ENCODE measurements at places on chromosomes 2 and 18.

GRCh38 chr2:222866358-222866960 lies 5.6 kb downstream of the ACSL3 start:
- no peak for DNase-seq

DNA sequence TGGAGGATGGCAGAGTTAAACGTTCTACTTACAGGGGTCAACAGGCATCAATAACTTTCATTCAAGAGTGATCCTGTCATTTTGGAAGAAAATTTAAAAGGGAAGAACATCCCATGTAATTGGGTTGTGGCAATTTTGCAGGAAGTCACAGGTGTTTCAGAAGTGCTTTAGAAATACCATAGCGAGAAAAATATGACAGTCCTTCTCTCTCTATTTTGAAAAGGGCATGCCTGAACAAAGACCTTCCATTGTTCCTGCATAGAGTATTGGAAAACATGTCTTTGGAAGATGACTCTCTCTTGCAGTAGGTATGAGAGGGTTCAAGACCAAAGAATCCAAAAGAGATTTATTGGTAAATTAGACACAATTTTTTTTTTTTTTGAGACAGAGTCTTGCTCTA lies 81.8 kb upstream of the SERTAD2 start:
- DNase-seq: no peak

DNA sequence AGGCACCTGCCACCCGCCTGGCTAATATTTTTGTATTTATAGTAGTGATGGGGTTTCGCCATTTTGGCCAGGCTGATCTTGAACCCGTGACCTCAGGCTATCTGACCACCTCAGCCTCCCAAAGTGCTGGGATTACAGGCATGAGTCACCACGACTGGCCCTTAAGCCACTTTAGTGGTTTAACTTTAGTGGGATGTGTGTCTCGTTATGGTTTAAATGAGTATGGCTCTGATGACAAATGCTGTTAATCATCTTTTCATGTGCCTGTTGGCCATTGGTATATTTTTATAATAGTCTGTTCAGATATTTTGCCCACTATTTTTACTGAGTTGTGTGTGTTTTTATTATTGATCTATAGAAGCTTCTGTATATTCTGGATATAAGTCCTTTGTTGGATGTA lies 205.9 kb downstream of the MYO1B start:
- no peak for DNase-seq

- DNase-seq: no peak
Measured at GRCh38 chr2:25129901-25130520, 38.4 kb downstream of the POMC start.
